CD8-positive, alpha-beta memory T cell (primary cell): ENCODE measurements at places on chromosomes 11 and 22.
A peak's percentile ranks its signal among the peaks of the same experiment; 100 is the strongest.

DNA sequence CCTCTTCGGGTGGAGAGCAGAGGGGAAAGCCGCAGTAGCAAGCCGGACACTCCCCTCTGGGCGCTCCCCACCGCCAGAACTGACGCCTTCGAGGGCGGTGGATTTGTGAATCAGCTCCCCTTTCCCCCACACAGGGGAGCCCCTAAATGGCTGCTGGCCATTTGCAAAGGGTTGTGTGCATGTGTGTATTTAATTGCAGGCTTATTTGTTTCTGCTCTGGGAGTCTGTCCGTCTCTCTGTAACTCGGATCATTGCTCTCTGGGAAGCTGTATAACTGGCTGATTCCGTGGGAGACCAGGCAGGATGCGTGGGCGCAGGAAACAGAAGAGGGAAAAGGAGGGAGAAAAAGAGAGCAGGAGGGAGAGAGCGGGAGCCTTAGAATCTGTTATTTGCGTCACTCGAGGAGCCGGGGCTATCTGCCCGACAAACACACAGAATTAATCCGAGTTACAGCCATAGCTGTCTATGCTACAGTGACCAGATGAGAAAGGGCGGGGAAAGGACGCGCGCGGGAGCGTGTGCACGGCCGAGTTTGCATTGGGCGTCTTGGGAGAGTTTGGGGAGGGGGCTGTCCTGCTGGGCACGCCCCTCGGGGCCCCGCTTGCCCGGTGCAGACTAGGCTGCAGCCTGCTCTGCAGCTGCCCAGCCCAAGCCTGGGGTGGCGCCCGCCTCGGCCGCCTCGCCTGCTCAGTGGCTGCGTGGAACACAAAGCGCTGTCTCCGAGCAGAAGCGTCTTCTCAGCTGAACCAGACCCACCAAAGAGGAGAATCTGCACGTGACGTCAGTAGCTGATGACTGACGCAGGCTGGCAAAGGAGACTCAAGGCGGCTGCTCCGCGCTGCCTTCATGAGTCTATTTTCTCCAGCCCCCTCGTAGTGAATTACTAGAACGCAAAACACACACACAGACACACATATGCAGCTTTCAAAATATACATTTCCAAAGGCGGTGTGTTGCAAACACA is 105.3 kb upstream of the HSD17B12 start:
- no peak for DNase-seq

DNA sequence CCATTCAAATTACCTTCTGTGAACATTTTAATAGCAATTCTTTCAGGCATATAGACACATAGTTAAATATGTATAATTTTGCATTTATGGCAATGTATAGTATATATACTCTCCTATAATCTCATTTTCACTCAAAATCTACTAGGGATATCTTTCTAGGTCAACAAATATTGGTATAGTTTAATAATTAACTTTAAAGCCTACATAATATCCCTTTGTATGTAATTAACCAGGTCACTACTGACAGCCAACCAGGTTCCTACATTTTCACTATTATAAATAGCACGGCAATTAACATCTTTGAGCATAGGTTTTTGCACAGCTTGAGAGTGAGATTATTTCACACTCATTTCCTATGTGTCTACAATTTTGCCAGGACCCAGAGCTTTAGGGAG is 15.8 kb downstream of the OR2AG2 start:
- no peak for DNase-seq

GRCh38 chr11:2400762-2401435 is 349 bp downstream of the TSSC4 start:
- no peak for DNase-seq

GRCh38 chr11:124536520-124536919 is 6.9 kb downstream of the OR8B12 start:
- no peak for DNase-seq

- DNase-seq = no peak
Observed at GRCh38 chr11:133971881-133972280, 15.1 kb upstream of the IGSF9B start.

GRCh38 chr11:70786021-70786665 is 387.8 kb downstream of the CTTN start:
- no peak for DNase-seq

DNA sequence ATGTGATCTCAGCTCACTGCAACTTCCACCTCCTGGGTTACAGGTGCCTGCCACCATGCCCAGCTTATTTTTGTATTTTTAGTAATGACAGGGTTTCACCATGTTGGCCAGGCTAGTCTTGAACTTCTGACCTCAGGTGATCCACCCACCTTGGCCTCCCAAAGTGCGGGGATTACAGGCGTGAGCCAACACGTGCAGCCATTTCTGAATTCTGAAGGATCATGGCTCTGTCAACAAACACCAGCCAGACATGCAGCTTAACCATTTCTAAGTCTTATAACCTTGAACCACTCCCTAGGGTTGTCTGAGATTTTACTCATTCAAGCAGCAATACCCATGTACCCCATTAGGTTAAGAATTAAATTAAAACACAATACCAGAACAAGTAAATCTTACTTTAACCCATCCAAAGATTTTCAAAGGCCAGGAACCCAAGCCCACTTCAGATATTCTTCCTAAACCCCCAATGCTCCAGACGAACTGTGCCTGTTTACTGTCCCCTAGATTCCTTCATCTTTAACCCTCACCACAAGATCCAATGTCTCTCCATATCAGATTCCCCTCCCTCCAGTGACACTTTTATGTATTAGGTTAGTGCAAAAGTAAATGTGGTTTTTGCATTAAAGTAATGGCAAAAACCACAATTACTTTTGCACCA is 4.0 kb downstream of the RPS13 start:
- no peak for DNase-seq

GRCh38 chr11:64086258-64087123 is 50.8 kb downstream of the FLRT1 start:
- no peak for DNase-seq

GRCh38 chr22:43737150-43737828 is 74.8 kb downstream of the EFCAB6 start:
- DNase-seq = no peak

GRCh38 chr22:49567899-49568750 is 259.5 kb downstream of the BRD1 start:
- no peak for DNase-seq

GRCh38 chr11:2574043-2574552 is 125.7 kb downstream of the KCNQ1OT1 start:
- DNase-seq = no peak

DNA sequence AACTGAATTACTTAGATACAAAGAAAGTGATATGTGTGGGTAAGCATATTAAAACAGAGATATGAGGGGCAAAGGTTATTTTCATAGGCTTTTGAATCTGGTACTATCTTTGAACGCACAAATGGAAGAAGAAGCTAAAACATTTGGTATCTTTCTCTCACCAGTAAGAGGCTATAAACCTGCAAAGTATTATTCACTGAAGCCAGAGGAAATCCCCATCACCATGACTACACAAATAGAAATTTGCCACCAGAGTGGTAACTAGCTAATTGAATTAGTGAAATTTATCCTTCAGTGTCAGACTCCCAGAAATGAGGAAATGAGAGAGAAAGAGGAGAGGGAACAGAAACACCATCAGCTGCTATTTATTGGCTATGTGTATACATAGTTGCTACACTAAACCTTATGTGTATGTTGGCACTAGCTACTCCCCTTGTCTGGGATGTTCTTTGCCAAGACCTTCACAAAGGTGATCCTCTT is 503.4 kb downstream of the DLG2 start:
- DNase-seq = no peak

GRCh38 chr11:50074161-50074560 is 41.5 kb downstream of the OR4C45 start:
- DNase-seq = no peak

- DNase-seq = no peak
Observed at GRCh38 chr11:119647254-119647653, 81.7 kb downstream of the NECTIN1 start.

GRCh38 chr11:14954581-14954980 is 17.6 kb downstream of the CALCA start:
- no peak for DNase-seq

GRCh38 chr11:118497831-118498230 is 29.4 kb upstream of the TTC36 start:
- no peak for DNase-seq

GRCh38 chr22:39003165-39003638 is 10.9 kb upstream of the APOBEC3C start:
- DNase-seq = peak; percentile 65

- DNase-seq = no peak
Observed at GRCh38 chr11:130629039-130629438, 180.6 kb downstream of the ADAMTS15 start.

DNA sequence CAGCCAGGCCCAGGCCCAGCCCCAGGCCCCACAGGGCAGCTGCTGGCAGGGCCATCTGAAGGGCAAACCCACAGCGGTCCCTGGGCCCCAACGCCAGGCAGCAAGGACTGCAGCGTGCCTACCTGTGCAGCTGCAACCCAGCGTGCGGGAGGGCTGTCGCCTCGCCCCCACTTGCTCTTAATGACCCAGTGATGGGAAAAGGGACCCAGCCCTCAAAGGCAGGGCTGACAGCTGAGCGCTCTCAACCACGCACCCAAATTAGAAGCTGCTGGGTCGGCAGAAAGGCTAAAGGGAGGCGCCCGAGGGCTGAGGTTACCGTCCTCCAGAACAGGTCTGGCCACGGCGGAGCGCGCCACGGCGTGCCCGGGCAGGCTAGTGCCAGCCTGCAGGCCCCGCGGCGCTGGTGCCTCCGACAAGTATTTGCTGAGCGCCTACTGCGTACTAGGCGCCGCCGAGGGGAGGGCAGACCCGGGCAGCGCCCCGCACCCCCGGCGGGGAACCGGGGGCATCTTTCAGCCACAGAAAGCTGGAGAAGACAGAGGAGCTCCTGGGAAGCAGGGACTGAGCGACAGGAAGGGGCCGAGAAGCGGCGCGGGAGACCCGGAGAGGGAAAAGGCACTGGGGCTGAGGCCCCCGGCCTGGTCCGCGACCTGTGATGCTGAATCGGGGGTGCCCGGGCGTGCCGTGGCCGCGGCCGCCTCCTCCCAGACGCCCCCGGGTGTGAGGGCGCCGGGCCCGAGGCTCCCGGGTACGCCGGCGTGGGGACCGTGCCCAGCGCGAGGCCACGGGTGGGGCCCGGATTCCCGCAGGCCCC is 773 bp downstream of the HRAS start:
- no peak for DNase-seq

- DNase-seq = no peak
Observed at GRCh38 chr11:76801736-76802135, 18.6 kb downstream of the TSKU start.

- no peak for DNase-seq
Observed at GRCh38 chr11:17650127-17650911, 69.1 kb upstream of the MYOD1 start.

- no peak for DNase-seq
Observed at GRCh38 chr22:48045369-48045768, 1282.9 kb downstream of the TBC1D22A start.
